ENCODE measurements at places on chromosomes 1 and 21.

DNA sequence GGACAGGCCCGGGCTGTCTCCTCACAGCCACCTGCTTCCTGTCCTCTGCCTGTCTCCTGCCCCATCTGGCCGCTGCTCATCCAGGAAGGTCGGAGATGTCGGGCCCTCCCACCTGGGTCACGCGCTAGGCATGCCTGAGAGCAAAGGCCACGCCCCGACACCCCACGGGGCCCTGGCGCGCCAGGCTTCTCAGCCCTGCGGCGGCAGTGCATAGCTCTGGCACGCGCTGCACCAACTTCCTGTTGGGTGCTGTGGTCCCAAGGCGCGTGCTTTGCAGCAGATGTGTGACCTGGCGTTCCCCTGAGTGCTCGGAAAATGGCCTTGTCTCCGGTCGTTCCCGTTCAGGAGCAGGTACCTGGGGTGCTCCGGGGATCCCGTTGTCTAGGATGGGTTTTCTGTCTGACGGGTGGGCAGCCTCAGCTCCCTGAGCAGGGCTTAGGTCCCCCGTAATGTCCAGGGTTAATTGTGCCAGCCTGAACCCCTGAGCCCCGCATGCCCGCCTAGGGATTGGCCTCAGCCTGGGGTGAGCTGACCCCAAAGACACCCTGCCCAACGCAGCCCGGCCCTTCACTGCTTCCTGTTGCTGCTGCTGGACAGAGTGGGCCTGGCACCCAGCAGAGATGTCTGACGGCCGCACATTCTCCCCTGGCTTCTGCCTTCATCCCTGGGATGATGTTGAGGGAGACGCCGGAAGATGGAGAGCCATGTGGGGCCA lies 19.4 kb upstream of the KCNAB2 start:
- DNase-seq = peak; percentile 88

GRCh38 chr21:46393941-46394594 lies 64.6 kb upstream of the DIP2A start:
- DNase-seq = no peak

GRCh38 chr1:7432102-7432899 lies 338.8 kb upstream of the VAMP3 start:
- no peak for DNase-seq

GRCh38 chr1:34360574-34360973 lies 183.9 kb downstream of the C1orf94 start:
- no peak for DNase-seq

GRCh38 chr1:38134294-38134755 lies 87.7 kb upstream of the POU3F1 start:
- no peak for DNase-seq

DNA sequence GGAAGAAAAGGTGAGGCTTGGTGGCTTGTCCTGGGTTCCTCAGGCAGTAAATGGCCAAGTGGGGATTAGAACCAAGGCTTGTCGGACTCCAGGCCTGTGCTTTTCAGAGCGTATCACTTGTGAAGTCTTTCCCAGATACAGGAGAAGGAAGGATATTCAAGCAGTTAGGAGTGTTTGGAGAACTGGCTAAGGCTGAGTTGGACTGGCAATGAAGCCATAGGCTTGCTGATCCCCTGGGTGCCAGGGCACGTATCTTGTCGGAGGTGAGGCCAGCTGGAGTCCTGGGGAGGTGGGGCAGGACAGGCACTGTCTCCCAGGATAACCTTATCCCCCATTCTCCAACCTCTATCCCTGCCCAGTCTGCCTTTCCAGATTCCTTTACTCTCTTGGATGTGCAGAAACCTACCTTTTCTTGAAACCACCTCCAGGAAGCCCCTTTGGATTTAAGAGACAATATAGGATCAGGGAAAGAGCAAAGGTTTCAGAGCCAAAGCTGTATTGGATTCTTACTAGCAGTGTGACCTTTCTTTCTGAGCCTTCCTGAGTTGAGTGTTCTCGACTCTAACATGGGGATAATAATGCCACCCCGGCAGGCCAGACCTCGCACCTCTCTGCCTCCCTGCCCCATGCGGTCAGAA lies 18.2 kb downstream of the WNT4 start:
- DNase-seq = no peak

- no peak for DNase-seq
Measured at GRCh38 chr1:81582467-81582986, 218.2 kb upstream of the ADGRL2 start.

- DNase-seq = no peak
Measured at GRCh38 chr1:55959136-55959548, 620.2 kb downstream of the PLPP3 start.

DNA sequence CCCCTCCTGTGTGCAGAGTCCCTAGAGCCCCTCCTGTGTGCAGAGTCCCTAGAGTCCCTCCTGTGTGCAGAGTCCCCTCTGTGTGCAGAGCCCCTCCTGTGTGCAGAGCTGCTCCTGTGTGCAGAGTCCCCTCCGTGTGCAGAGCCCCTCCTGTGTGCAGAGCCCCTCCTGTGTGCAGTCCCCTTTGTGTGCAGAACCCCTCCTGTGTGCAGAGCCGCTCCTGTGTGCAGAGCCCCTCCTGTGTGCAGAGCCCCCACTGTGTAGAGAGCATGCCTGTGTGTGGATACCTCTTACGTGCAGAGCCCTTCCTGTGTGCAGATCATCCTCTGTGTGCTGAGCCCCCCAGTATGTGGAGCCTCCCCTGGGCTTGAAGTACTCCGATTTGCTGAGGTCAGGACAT lies 8.3 kb upstream of the HES5 start:
- no peak for DNase-seq

DNA sequence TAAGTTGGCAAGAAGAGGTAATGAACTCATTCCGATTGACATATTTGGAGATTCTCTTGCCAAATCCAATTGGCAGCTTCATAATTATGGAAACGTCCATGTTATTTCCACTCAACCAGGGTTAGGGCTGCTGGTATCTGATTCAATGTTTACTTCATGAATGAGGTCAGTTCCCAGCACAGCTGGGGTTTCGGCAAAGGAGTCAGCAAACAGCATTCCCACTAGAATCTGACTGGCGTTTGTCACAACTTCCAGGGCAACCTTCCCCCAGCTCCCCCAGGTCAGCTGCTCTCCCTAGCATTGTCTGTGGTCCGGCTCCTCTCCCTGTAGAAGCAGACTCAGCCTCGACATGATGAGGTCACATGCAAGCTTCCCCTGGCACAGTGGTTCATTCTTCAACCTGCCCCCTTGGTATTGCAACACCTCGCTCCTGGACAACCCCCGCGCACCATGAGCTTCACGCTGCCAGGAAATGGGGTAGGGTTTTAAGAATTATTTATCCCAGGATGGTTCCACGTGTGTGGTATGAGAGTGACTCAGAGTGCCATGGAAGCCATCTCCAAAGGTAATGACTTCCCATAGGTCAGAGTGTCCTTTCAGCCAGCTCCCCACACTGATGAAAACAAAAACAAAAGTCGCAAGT lies 100.7 kb upstream of the SLC25A33 start:
- no peak for DNase-seq

DNA sequence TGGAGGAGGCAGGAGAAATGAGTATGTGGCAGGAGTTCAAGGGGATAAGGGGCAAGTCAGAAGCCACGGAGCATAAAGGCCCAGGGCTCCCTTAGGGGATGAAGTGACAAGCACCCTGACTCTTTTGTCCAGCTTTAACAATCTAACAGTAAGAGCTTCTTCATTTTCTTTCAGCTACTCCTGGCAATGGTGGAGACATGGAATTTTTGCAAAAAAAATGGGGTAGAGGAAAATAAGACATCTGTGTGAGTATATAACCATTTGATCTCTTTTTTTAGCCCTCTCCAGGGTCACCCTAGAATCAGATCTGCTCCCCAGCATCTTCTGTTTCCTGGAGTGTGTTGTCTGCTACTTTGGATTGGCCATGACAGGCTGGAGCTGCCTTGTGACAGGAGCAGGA lies 47.1 kb downstream of the ZNF697 start:
- DNase-seq = no peak

DNA sequence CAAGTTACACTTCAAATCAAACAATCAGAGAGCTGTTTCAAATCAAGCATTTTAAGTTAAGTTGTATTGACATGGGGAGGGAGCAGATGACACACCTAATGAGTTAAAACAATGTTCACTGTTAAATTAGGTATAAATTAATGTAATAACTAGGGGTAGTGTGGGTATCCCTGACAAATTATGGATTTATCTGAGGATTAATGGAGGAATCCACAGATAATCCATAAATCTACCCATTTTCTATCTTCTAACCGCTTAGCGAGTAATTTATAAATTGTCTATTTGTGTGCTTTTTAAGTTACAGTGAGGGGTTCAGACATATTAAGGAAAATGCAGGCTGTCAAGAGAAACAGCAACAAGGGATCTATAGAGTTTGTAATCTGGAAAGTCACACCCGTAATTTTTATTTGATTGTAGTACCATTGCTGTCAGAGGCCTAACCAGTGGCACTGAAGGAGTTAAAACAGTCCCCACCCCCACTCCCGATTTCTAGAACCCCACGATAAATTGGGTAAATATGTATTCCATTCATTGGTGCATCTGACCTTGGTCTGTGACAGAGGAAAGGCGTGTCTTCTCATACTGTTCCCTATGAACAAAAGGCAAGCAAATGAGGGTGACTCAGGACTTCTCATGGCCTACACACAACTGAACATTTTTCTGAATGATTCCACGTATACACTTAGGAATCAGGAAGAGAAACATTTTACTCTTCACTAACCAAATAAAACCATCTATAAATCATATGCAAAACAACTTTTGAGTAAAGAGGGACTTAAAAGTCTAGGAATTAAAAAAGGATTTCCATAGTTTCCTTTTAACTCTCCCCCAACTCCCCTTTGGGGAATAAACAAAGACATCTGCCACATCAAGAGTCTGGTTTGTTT lies 7.4 kb downstream of the IRF2BP2 start:
- no peak for DNase-seq

DNA sequence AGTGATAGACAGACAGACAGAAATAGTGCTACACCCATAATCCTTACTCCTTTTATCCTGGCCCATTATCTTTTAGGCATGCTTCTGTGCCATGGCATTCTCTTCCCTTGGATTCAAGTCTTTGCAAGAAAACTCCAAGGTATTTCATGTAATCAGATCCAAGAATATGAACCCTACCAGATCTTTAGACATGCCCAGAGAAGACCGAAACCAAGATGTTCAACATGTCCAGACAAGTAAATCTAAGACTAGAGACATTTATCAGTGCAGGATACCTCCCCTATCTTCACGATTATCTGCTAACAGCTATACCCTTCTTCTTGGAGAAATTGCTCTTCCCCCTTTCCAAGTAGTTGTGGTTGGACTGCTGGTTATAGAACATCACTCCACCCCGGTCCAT lies 11.8 kb upstream of the C1orf141 start:
- no peak for DNase-seq

- DNase-seq = no peak
Measured at GRCh38 chr1:186155594-186155993, 219.5 kb downstream of the TPR start.

DNA sequence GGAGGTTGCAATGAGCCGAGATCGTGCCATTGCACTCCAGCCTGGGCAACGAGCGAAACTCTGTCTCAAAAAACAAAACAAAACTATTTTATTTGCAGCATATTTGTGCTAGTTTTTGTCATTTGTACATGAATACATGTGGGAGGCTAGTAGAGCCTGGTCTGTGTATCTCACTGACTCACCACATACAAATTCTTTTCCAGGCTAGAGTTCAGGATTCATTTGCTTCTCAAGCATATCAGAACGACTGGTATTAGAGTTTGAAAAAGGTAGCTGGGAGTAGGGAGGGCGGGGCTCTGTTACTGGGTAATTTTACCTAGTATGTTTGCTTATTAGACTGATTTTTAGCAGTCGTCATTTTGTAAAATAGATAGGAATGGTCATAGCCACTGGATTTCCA lies 4.5 kb upstream of the TOR3A start:
- no peak for DNase-seq

GRCh38 chr21:41786509-41786987 lies 19.7 kb upstream of the RIPK4 start:
- DNase-seq = no peak

GRCh38 chr1:152801333-152801732 lies 4.8 kb downstream of the LCE1D start:
- no peak for DNase-seq

DNA sequence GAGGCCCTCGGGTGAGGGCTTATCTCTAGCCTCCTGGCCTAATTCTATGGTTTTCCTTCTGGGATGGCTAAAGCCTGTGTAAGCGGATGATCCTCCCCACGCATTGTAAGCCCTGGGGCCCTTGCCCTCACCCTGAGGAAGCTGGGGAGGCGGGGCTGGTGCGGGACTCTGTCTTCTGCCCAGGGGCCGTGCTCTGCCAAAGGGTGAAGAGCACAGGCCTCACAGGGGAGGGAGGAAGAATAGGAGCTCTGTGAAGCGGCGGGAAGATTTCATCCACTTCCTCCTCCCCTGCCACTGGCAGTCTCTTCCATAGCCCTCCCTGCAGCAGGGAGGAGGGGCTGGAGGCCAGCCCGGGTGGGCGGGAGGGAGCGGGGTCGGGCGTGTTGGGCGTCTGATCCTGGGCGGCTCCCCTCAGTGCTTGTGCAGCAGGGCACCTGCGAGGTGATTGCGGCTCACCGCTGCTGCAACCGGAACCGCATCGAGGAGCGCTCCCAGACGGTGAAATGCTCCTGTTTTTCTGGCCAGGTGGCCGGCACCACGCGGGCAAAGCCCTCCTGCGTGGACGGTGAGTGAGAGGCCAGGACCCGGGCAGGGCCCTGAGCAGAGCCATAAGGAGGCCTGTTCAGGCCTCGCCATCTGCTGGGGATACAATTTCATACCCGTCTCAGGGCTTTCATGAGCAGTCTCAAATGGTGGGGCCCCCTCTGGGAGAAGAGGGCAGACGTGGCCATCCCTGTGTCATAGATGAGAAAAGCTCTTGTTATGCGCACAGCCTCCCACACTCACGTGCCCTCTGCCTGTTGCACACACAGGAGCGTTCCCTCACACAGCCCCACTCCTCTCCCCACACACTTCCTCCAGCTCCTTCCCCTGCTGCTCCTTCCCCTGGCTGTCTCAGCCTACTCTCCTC lies 7.7 kb upstream of the PPM1J start:
- no peak for DNase-seq

GRCh38 chr1:205360891-205361290 lies 4.2 kb upstream of the KLHDC8A start:
- DNase-seq = no peak

DNA sequence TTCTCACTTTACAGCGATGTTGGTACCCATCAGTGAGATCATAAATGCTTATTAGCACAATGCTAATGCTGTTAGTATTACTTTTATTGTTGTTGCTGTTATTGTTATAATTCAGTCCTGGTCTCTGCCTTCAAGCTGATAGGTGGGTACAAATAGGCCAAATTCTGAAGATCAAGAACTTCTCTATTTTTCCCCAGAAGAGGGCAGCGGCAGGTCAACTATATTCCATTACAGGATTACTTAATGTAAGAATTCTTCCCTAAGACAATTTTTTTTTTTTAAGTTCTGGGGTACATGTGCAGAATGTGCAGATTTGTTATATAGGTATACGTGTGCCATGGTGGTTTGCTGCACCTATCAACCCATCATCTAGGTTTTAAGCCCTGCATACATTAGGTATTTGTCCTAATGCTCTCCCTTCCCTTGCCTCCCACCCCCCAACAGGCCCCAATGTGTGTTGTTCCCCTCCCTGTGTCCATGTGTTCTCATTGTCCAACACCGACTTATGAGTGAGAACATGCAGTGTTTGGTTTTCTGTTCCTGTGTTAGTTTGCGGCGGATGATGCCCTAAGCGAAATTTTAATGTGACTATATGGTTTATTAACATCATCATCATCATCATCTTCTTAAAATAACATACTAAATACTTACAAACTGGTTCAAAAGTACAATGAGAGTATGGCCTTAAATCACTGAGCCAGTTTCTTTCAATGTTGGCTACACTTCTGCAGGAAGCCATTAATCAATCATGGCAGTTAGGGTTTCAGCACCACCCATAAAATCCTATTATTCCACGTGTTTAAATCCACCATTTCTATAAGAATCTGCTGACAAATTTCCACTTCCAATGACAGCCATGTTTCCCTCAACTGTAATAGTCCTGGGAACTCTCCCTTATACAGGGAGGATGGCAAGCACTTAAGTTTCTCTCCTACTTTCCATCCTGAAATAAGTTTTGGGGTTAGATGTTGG lies 19.2 kb downstream of the SLC19A2 start:
- no peak for DNase-seq

Measured in stimulated activated CD4-positive, alpha-beta T cell treated with anti-CD3 and anti-CD28 coated beads, Interleukin-4, amount 100 ng/mL, for 48 hours (primary cell).